ENCODE measurements at places on chromosomes 2 and 18. TPM values are rescaled to one million over a fixed set of nuclear protein-coding genes. Genes with fewer than 3 reads are reported as not detected.
A peak's percentile ranks its signal among the peaks of the same experiment; 100 is the strongest.

Gene PSMA8
- not detected for total RNA-seq

Gene VIT
- total RNA-seq, result not detected

DNA sequence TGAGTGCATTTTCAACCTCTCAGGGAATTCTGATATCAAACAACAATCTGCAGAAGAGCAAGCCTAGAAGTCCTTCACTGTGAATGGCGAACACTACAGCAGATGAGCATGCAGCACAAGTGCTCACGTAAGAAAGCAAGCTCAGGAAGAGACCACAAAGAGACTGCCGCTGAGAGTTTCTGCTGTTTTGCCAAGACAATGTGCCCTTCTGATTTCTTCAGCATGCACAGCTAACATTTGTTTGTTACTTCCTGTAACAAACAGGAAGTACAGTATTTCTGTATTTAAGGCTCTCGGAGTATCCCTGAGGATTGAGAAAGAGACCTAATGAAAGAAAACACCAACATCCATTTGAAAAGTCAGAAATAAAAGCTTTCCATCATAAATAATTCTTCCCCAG lies 45.9 kb downstream of the MBOAT2 start:
- no peak for DNase-seq

Gene RAB17
- 10.6 TPM for total RNA-seq

DNA sequence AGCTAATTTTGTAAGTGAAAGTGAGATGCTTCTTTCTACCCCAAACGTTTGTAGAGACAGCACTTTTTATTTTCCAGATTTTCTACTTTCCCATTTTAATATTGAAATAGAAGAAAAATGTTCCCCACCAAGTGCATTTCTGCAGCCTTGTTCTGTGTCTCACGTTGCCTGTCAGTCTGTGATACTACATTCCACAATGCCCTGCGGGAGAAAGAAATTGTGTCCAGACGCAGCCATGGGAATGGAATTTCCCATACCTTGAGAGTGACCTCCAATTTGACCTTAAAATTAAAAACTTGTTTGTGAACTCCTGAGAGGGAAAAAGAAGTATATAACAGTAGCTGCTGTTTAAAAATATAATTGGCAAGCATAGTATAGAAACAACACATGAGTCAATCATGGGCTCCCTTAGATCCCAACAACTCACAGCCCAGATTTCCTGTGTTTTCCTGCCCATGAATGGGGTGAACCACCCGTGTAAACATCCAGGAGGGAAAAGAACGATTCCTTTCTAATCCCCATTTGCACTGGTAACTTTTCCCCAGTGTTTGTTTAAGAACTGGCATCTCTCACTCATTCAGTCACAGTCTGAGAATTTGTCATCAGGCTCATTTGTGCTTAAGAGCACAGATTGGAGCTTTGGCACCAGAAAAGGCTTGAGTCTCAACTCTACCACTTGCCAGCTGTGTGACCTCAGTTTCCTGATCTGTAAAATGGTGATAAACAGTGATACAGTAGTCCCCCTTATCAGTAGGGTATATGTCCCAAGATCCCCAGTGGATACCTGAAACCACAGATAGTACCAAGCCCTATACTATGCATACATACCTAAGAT lies 166.1 kb upstream of the ZNF521 start:
- no peak for DNase-seq

Gene ADAM23
- not detected for total RNA-seq

GRCh38 chr2:102101849-102102635 lies 40.5 kb upstream of the IL1R1 start:
- no peak for DNase-seq

DNA sequence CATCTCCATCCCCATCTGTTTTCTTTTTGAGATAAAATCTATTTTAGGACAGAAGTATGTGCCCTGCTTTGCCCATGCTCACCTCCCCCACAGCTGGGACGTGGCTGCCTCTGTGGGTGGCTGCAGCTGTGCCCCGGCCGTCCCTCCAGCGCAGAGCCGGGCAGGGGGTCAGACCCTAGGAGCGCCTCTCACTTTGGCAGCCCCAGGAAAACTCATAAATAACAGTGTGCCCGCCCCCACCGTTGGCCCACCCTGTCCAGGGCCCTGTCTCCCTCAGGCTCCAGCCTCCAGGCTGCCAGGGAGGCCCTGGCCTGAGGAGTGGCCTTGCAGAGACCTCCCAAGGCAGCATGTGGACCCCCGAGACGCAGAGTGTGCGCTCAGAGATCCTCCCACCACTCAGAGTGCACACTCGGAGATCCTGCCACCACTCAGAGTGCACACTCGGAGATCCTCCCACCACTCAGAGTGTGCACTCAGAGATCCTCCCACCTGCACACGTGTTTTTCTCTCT lies 178.1 kb downstream of the TWIST2 start:
- no peak for DNase-seq

DNA sequence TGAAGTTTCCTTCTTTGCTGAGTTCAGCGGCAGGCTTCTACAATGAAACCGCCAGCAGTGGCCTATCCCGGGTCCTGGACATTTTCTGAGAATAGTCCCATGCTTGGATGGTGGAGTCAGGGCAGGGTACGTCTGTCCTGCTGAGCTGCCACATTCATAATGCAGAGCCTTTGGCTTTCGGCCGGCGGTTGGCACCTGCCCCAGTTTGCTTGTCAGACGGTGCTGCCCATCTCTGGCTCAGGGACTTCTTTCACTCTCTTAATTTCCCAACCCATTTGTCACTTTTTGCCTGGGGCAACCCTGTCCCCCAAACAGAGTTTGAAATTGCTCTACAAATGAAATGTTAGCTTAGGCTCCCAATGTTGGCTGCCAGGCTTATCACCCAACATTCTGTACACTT lies 57.2 kb downstream of the SOX11 start:
- no peak for DNase-seq

GRCh38 chr2:240958366-240959213 lies 39.8 kb upstream of the SNED1 start:
- DNase-seq, result no peak

GRCh38 chr2:140747665-140748064 lies 1383.2 kb downstream of the LRP1B start:
- DNase-seq, result no peak

Gene LRRTM1
- total RNA-seq, result not detected

DNA sequence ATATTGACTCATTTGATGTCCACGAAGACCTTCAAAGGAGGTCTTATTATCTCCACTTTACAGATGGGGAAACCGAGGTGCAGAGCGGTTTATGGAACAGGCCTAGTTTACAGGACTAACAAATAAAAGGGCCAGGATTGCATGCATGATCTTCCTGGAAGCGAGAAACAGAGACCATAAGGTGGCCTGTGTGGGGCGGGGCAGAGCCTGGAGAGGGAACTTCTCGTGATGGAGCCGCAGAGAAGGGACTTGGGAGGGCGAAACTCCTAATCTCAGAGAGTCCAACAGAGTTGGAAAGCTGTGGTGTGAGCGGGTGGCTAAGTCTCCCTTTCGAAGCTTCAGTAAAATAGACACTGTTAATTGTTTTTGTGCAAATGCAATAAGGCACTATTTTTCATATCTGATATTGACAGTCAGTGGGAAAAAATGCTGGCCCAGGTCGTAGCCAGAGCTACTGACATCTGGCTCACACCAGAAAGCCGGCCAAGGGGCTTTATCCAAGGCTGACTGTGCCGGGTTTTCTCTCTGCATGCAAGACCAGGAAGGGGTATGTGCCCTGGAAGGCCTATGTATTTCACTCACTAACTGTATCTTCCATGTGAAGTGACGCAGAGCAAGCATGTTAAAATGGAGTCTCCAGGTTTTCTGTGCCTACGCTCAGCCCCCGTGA lies 4.5 kb downstream of the INPP5D start:
- no peak for DNase-seq

GRCh38 chr2:50649626-50650402 lies 382.1 kb downstream of the NRXN1 start:
- peak; percentile 34 for DNase-seq

Gene ALPG
- total RNA-seq, result not detected

GRCh38 chr2:149908726-149909683 lies 321.4 kb upstream of the MMADHC start:
- peak; percentile 23 for DNase-seq

DNA sequence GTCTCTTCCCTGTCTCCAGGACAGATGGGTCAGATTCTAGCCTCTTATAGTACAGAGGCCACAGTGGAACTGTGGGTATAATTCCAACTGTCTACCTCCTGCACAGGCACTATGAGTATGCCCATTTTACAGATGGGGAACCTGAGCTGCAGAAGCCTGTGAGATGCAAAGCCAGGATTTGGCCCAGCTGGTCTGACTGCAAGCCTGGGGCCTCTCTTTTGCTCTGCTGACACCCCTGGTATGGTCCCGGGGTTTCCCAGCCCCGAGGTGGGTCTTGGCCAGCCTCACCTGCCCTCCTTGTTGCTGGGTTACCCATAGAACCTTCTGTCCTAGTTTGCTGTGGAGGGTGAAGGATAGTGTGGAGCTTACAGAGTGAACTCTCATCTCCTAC lies 9.8 kb downstream of the HS6ST1 start:
- no peak for DNase-seq

Gene TUBA3E
- total RNA-seq, result not detected

Gene HAT1
- 41.8 TPM for total RNA-seq

All from MCF 10A (cell line).